ENCODE measurements at places on chromosomes 11 and 22. TPM values are rescaled to one million over a fixed set of nuclear protein-coding genes. Genes with fewer than 3 reads are reported as not detected.

ANGPTL5 gene
- total RNA-seq: 2.4 TPM

SCN4B gene
- total RNA-seq: 0.08 TPM

GRCh38 chr22:28983190-28983589, 78.4 kb downstream of the C22orf31 start:
- no peaks in the 10 kb centered on the region for H3K27me3 ChIP-seq
- no peak for DNase-seq
- no peak overlapping the region for H3K4me3 ChIP-seq

DNA sequence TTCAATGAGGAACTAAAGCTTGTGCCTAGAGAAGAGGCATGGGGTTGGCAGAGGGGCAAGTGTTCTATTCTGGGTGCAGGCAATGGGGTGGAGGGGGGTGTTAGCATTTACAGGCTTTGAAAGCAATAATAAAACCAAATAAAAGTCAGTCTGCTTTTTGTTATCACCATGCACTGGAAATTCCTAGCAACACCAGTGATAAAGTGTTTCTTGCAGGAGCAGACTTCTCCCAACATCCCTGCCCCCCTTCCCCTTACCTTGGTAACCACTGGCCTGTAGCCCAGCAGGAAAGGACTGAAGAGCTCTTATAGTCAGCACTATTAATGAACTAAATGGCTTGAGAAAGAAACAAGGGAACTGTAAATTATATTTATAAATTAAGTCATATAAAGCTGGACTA, 65.2 kb upstream of the SESN3 start:
- H3K27ac ChIP-seq: no peak overlapping the region
- H3K27me3 ChIP-seq: peaks cover 48% of the 10 kb centered on the region
- H3K36me3 ChIP-seq: no peaks in the 10 kb centered on the region
- H3K4me1 ChIP-seq: peaks cover 9% of the 10 kb centered on the region
- no peak overlapping the region for H3K4me3 ChIP-seq
- DNase-seq: no peak

DNA sequence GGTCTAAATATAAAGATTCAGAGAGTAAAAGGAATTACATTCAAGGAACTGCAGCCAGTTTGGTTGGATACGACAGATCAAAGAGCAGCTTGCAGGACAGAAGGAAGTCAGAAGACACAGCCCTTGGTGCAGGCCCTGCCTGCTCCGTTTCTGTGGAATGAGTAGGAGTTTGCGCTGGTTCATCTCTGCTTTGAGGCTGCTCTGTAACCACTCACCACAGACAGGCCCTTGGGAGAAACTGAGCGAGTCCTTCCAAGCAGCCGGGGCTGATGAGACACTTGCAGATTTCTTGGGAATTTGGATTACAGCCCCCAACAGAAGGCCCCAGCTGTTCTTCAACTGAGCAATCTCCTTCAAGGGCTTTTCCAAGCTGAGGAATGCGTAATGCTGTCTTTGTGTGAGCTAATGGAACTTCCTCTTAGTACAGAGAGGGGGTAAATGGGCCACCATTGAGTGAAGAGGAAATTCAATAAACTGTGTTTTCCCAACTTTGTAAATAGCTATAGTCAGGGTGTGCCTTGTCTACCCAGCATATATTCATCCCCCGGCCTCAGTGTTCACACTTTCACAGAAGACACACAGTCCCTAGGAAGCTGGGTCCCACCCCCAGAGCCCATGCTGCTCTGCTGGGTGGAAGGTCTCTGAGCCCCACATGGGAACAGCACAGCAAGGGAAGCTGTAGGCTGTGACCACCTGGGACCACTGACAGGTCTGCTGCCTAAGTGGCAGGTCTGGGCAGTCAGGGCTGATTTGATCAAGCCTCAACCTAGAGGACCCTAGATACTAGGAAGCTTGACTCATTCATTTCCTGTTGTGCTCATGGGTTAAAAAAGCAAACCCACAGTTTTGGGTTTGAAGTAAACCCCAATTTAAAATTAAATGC, 16.6 kb downstream of the IL10RA start:
- no peaks in the 10 kb centered on the region for H3K4me1 ChIP-seq
- no peak for DNase-seq
- H3K36me3 ChIP-seq: no peaks in the 10 kb centered on the region
- no peak overlapping the region for H3K4me3 ChIP-seq
- peaks cover 4% of the 10 kb centered on the region for H3K27me3 ChIP-seq

DNA sequence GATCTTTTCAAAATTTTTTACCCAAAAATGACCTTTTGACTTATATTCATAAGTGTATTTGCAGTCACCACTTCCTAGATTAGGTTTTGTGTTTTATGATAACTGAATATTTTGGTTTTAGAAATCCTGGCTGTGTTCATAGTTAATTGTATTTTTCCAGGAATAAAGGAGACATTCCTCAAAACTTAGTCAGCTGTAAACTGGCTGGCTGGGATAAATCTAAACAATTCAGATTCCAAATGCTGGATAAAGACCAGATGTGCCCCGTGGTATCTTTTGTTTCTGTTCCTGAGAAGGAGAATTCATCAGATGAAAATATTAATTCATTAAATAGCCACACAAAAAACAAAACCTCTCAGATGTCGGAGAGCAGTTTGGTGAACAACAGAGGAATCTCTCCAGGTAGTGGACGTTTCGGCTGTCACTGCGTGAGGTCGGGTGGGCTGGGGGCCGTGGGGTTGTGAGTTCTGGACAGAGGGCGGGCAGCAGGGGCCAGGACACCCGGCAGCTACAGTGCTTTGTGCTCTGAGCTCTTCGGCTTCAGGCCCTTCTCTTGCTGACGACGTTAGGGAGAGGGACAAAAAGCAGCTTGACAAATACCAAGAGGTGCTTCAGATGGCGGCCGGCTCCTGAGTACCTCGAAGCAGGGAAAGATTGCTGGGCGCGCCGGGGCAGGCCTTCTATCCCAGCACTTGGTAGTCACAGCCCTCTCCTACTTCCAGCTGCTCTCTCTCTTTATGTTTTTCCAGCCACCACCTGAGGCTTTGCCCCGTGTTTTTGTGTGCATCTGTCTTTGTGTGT, 24.6 kb downstream of the MOV10L1 start:
- H3K27me3 ChIP-seq: no peaks in the 10 kb centered on the region
- H3K4me1 ChIP-seq: peaks cover 52% of the 10 kb centered on the region
- no peaks in the 10 kb centered on the region for H3K36me3 ChIP-seq
- no peak for DNase-seq
- H3K27ac ChIP-seq: peak overlapping the region; percentile 89

Data from osteocyte (in vitro differentiated cells).